ENCODE measurements at places on chromosomes 11 and 22.
A peak's percentile ranks its signal among the peaks of the same experiment; 100 is the strongest.

- no peak for DNase-seq
Measured at GRCh38 chr22:25754527-25755202, 12.7 kb downstream of the MYO18B start.

DNA sequence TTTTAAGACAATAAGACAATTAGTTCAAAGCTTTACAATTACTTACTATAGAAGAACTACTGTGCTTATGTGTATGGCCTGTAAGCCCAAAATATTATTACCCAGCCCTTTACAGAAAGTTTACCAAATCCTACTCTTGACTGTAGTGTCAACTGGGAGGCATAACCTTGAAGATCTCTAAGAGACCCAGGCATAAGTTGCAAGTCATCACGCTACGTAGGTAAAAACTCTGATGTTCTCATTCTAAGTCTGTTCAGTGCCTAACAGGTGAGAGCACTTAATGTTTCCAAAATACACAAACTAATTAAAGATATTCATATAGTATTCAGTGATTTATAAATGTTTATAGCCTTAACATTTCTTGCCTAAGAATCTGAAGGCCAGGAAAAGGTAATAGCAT, 12.9 kb downstream of the SESN3 start:
- no peak for DNase-seq

- peak; percentile 9 for DNase-seq
Measured at GRCh38 chr11:111977146-111978027, 40.2 kb downstream of the DIXDC1 start.

DNA sequence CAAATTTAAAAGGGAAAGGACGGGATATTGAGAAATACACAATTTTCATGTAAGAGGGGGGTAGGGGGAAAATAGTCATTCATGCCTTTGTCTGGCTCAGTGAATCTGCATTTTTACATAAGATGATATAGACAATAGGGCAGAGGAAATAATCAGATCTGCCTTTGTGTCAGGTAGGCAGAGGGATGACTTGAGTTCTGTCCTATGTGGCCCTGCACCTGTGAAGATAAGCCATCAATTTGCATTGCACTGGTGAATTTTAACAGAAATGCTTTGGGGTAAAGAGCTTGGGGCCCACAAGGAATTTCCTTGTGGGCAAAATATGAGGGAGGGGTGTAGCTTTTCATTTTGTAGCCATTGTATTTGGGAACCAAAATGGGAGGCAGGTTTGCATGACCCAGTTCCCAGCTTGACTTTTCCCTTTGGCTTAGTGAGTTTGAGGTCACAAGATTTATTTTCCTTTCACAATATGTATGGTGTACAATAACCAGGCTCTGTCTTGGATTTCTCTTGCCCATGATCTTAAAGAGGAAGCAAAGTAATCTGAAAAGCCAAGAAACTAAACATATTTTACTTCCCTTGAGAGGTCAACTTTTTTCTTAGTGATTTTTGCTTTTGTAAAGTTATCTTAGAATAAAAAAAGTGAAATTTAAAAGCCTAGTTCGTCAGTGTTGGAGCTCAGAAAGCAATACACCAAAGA, 77.7 kb upstream of the SORL1 start:
- DNase-seq = no peak

DNA sequence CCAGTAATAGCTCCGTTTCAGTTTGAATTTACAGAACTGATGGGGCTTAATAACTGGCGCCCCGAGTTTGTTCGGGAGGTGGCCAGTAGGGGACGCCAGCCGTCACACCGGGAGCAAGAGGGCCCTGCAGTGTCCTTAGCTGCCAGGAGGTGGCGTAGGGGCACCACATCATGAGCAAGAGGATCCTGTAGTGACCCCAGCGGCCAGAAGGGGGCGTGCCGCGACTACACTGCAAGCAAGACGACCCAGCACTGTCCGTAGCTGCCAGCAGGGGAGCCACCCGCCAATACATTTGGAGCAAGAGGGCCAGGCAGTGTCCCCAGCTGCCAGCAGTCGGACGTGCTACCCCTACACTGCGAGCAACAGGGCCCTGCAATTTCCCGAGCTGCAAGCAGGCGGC, 663.7 kb upstream of the B3GAT1 start:
- peak; percentile 22 for DNase-seq
